ENCODE measurements at places on chromosomes 3 and 15.

DNA sequence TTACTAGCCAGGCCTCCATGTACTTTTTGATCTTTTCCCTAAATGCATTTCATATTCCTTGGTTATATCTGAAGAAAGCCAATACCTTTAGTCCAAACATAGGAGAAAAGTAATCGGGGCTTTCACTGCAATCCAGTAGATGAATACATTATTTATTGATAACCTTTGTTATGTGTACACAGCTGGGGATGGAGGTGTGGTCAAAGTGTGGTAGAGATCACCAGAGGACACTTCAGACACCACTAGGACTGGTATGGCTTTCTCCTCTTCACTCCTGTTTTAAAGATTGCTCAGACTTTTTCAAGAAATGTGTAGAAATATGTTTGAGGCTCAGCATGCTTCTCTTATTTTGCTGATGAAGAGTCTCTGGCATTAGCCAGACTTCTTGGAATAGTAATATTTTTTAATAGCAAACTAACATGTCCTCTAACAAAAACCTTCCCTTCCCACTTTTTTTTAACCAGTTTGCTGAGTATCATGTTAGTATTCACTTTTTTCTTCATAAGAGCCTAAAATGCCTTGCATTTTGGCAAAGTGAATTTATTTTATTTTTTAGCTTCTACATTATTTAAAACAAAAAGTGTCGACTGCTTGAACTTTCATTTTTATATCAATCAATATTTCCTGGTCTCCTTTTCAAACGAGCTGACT, 65.6 kb upstream of the MBNL1 start:
- DNase-seq: no peak

DNA sequence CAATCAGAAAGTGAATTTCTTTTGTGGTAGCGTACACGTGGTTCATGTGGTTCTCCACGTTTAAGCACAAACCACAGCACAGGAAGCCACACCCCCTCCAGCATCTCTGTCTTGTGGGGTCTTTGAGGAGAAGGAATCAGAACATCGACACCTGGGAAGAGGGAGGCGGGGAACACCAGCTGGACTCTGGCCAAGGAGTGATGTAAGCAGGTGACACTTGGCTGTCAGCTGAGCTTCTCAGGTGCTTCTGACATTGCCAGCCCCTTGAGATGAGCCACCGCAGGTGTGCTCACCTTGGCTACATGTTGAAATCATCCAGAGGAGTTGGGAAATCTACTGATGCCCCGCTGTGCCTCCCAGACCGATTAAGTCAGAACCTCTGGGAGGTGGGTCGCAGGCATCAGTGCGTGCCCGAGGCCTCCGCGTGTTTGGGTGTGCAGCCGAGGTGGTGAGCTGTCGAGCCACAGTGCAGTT, 85.0 kb downstream of the FAM81A start:
- DNase-seq: no peak

GRCh38 chr15:63288778-63289378, 11.5 kb downstream of the APH1B start:
- DNase-seq: no peak

DNA sequence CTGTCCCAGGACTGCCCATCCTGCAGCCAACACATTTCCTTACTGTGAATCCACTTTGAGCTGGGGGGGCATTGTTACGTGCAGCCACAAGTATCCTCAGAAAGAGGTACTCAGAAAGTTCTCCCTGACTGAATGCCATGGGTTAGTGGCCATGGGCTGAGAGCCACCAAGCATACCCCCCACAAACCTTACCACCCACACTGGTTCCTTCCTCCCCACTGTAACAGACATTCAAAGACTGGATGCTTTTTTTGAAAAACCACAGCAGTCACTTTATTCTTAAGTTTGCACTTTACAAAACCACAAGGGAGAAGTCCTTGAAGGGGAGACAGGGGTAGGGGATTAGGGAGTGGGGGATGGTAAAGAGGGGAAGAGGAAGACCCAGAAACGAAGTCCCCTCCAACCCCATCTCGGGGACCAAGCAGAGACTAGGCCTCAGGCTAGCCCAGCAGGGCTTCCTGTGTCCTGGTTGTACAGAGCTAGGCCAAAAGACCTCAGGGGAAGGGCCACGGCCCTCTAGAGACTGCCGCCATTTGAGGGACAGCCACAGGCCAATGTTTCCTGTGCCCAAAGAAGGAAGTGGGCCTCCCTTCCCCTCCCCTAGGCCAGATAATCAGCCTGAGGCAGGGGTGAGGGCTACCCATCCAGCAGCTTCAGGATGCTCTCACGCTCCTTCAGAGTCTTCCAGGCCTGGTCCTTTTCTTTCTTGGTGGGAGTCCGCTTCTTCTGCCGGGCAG, 10.1 kb upstream of the CAMK1 start:
- no peak for DNase-seq

DNA sequence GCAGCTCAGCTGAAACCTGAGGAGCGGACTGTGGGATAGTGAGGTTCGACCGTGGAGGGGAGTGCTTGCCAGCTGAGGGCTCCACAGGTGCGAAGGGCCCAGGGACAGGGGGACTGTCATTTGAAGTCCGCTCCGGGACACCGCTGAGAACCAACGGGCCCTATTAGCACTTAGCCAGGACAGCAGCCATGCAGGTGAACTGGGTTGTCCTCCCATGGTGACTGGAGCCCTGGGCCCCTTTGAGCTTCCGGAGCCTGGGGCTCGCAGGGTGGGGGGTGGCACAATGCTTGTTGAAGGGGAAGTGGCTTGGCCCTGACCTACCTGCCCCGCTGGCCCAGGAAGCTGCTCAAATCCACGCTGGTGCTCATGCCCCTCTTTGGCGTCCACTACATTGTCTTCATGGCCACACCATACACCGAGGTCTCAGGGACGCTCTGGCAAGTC, 24.7 kb downstream of the PTH1R start:
- DNase-seq: no peak

DNA sequence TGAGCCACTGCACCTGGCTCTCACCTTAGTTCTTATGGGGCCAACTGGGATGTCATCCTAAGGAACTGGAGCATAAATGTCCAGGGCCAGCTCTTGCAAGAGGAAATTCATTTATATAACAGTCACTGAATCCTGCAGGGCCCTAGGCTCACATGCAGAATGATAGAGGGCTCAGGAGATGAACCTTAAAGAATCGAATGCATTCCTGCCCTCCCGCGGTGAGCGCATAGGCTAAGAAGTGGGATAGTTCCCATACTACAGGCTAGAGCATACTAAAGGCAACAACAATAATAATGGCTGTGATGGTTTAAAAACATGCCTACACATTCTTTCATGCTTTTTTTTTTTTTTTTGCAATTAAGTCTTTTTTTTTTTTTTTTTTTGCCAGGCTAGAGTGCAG, 17.1 kb upstream of the CSRNP1 start:
- no peak for DNase-seq

DNA sequence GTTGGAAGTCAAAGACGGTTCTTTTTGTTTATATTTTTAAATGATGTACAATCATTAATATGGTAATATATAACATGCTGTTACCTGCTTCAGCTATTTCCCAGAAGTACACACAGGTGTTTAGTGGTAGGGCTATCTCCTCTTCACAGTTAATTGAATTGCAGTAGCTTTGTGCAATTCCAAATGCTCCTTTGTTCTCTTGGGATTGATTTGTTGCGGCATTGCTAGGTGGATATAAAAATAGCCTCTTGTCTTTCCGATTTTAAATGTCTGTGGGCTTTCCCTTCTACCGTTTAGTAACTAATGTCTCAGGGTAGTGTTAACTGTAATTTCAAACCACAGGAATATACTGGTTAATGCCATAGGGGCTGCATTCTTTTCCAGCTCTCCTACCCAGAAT, 307.6 kb upstream of the SLITRK3 start:
- DNase-seq: no peak

DNA sequence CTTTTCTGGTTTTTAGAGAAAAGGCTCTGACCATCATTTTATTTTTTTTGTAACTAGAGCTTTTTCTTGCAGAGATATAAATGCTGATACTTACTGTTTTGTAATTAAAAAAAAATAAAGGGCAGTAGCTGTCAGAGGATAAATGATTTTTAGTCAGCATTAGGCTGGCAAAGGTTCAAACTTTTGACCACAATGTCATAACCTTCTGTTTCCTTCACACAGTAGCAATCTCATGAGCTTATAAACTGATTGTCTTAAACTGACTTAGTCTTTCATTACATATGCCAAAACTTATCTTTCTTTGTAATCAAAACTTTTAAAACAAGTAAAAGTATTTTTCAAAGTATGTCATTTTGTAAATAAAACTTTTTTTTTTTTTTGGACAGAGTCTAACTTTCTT, 841.9 kb downstream of the OTOL1 start:
- DNase-seq: no peak

GRCh38 chr3:127660621-127661251, 12.0 kb upstream of the ABTB1 start:
- no peak for DNase-seq

DNA sequence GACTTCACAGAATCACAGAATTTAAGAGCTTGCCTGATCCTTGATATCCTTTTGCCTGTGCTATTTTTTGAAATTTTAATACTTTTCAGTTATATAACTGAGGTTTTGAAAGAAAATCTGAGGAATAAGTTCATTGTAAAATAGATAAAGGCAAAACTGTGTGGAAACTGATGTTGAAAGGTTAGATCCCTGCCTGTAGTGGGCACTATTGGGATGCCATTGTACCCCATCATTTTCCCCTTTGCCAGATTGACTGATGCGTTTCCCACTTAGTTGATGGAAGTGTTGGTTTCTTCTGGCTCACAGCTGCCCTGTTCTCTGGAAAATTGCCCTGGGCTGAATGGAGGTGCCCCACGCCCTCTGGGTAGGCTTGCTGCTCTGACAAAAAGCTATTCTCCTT, 387.9 kb downstream of the RBMS3 start:
- no peak for DNase-seq

GRCh38 chr3:141402476-141403171, 34.3 kb downstream of the ZBTB38 start:
- DNase-seq: no peak

DNA sequence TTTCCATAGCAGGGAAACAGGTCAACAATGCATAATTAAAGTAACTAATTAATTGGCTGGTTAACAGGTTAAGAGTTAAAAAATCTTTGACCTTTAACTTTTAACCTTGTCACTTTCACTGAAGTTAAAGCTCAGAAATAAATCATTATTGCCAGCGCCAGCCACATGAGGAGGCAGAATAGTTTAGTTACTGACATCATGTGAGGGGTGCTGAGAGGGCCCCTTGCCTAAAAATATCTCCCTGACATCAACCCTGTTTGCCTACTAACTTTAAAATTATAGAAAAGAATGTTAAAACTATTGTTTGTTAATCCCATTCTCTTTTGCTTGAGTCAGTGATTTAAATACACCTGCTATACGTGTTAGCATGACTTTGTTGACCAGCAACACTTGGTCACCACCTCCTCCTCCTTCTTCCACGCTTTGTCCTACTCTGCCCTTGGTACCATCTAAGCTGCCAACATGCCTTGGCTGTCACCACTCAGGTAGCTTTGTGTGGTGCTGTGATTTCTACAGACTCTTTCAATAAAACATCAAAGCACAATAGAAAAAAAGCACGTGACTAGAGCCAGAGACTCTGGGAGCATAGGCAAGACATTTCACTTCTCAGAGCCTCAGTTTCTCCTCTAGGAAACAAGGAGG, 2.7 kb downstream of the FBXO40 start:
- DNase-seq: no peak

GRCh38 chr3:147651107-147651778, 242.1 kb downstream of the ZIC1 start:
- DNase-seq: no peak

DNA sequence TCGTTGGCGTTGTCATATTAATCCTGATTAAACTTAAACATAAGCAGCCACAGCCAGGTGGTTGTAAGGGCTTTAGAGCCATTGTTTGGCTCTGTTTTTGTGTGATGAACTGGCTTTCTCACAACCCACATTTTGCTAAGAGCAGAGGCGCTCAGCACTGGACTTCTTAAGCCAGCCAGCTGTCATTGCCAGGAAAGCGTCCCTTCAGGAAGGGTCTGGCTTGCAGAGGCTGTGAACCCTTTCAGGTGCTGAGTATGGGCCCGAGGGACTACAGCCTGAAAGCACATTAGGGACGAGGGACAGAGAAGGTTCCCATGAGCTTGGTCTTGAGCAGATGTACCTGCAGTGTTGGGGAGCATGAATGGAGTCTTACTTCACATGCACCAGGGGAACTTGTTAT, 112.3 kb downstream of the CHCHD6 start:
- DNase-seq: no peak

GRCh38 chr3:27658741-27659140, 63.4 kb downstream of the EOMES start:
- no peak for DNase-seq

- DNase-seq: no peak
These were observed 122.0 kb downstream of the VPS13C start for GRCh38 chr15:61938249-61938648.

DNA sequence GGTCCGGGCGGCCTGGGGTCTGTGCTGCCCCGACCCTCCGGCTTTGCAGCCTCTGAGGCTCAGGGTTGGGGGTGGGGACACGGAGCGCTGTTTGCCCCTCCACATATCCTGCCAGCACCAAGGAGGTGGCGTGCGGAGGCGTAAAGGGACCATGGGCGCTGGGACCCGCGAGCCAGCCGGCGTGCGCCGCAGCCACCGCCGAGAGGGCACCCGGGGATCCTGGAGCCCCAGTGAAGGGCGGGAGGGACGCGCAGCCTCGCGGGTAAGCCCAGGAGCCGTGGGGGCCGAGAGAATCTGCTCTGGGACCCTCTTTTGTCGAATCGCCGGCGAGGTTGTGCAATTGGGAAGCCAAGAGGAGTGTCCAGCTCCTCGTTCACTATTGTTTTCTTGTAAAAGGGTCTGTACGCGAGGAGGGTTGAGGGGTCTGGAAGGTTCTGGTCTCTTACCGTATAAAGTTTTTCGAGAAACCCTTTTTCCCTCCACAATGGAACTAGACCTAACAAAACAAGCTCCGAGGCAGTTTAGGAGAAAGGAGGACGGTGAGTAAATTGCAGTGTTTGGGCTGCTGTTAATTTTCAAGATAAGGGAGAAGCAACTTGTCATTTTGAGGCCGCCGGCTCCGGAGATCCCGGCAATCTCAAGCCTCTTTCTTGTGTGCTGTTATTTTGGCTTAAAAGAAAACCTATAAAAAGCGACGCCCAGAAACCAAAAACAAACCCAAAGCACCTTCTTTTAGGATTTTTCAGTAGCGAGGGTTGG, 29.9 kb upstream of the ST3GAL6 start:
- no peak for DNase-seq

DNA sequence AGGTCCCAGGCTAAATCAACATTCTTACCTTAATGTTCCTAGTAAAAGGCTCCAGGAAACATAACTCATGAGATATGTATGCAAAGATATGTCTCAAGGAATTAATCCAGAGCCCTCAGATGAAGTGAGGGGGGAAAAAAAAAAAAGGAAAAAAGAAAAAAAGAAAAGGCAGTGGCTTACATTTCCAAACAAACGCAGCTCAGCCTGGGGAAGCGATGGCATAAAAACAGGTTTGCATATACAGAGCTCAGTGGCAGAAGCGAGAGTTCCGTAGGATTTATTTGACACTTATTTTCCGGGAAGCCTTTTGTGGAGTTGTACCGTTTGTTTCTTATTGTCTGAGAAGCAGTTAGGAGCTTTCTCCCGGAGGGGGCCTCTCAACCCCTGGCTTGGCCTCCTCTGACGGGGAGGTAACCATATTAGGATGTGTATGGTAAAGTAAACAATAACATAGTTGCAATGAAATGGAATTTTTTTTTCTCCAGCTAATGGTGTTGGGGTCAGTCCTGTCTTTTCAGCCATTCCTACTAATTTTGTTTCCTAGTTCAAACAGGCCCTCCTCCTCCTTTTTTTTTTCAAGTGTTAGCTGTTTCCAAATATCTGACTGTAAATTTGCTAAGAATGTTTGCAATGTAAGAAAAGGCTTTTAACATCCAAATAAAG, 338.6 kb downstream of the FOXP1 start:
- no peak for DNase-seq

Measured in activated CD4-positive, alpha-beta T cell treated with anti-CD3 and anti-CD28 coated beads, Interleukin-2, amount 50 U/mL, for 24 hours (primary cell).